ENCODE measurements at places on chromosomes 4 and X.

GRCh38 chr4:76879731-76880364, 18.1 kb downstream of the SOWAHB start:
- no peak for DNase-seq

- no peak for DNase-seq
Measured at GRCh38 chrX:98432413-98432812, 1548.7 kb downstream of the RPA4 start.

- DNase-seq: no peak
Measured at GRCh38 chr4:128076464-128076863, 15.4 kb downstream of the LARP1B start.

DNA sequence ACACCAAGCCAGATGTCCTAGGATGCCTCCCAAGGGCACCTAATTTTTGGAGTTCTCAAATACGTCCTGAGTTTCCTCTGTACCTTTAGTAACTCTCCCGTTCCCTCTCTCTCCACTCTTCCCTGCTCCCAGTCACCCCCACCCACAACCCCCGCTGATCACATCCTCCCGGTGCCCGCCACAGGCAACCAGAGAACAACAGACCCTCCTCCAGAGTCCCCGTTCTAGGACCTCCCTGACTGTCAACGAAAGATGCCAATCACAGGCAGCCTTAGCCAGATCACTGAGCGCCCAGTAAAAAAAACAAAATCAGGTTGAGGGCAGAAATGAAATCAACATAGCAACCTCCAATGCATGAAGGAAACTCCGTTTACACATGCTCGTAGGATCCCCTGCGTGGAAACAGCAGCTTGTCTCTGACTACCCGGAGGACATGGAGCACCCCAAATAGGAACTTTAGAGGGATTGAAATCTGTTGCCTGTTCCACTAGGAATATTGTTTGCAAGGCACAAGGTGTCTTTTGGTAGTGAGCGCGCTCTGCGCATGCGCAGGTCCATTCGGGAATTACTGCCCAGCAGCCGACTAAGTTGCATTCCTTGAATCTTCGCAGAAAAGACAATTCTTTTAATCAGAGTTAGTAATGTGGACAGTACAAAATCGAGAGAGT, at the start of gene GABRB1:
Gene GABRB1 (plus strand): TSS at position 557 of the 668 bp plus-strand sequence.
- DNase-seq: no peak

- no peak for DNase-seq
Measured at GRCh38 chrX:47796433-47796906, 40.2 kb upstream of the ZNF81 start.

DNA sequence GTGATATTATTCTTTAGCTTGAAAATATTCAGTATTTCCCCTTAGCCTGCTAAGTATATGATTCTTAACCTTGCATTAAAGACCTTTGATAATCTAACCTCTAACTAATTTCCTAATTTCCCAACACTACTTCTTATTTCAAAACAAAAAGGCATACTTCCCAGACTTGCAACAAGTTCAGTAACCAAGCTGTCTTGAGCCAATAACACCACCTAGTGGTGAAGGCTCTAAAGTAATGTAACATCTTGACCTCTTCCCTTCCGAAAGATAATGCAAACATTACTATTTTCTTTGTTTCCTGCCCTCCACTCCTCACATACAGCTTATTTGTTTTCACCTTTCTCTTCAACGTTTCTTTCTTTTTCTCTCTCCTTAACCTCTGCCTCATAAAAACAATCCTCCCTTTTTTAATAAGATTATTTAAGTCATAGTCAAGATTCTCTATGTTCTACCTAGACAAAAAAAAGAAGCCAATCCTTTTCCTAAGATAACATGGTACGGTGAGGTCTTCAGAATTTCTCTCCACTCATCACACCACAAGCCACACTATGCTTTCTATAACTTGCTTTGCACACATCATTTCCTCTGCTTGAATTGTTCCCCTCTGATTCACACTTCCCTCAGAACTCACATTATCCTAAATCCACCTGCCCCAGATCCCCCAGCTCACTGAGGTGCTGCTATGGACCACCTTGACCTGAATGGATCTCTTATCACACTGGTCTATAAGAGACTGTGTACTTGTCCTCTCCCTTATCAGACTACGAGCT, 3.5 kb downstream of the FAT1 start:
- no peak for DNase-seq

DNA sequence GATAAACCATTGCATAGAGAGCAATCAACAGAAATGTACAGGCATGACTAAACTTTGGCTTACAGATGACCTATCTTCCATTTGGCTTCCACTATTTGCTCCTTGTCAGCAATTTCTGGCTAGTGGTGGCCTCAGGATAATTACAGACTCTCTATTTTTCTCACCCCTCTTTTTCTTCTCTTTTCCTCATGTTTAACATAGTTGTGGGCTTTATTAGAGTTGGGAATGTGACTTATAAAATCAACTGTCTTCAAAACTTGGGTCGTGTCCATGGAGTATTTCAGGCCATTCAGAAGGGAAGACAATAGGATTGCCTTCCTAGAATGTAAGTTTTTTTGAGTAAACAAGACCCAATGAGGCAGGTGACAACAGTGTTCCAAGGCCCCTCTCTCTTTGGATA, 236.2 kb downstream of the FRAS1 start:
- no peak for DNase-seq

DNA sequence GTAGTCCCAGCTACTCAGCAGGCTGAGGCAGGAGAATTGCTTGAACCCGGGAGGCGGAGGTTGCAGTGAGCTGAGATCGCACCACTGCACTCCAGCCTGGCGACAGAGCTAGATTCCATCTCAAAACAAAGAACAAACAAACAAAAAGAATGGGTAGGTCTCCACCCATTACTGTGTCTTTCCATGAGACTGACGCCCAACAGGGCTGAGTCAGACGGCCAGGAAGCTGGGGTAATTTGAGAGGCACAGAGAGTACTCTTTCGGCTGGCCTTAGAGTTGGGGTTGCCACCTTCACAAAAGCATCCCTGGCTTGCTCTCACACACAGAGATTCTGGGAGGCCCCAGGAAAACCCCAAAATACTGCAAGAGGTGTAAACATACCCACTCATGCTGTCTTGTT, 72.0 kb upstream of the DHRSX start:
- no peak for DNase-seq

DNA sequence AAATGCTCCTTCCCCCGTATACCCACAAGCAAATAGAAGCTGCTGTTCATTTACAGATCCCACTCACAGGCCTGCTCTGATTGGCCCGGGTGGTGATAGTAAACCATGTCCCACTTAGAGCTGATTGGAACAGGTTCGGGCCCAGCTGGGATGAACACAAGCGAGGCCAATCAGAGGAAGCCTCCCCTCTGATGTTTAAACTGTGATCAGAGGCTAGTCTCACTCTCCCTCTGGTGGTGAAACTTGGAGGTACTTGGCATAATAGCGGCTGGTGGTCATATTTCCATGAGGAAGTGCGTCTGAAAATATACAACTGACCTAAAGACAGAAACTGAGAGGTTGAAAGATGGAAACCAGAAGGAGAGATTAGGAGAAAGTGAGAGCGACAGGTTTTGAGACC, 51.5 kb upstream of the TRPC3 start:
- DNase-seq: peak; percentile 9

DNA sequence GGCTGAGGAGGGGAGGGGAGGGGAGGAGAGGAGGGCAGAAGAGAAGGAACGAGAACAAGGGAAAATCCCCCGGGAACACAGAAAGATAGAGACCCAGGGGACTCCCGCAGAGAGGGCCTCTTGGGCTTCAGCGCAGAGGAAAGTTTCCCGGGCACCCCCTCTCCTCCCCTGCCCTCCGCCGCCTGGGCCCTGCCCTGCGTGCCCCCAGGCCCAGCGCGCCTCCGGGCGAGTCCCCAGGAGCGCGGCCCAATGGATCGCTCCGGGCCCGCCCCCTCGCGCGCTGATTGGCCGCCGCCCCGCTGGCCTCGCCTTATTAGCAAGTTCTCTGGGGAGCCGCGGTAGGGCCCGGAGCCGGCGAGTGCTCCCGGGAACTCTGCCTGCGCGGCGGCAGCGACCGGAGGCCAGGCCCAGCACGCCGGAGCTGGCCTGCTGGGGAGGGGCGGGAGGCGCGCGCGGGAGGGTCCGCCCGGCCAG, at the start of gene MSX1:
Gene MSX1 (plus strand): TSS at position 341 of the 474 bp plus-strand sequence. CDS start 235 bp downstream, outside the sequence.
- DNase-seq: peak; percentile 21

DNA sequence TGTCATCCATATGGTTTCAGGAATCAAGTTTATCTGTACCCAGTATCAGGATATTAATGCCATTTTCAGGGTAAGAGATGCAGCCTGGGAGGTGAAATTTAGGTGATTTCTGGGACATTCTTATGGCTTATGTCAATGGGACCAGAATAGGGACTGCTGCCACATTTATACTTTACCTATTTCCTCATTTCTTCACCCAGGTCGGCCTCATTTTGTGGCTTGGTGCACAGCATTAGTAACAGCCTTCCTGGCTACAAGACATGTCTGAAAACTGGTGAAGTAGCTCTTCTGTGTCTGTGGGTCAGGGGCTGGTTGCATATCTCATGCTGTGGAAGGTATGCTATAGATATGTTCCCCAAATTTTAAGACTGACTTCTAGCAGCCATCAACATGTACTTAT, 284.8 kb downstream of the AFF2 start:
- no peak for DNase-seq
